Activated T-helper 1 cell treated with anti-CD3 and anti-CD28 coated beads, Interleukin-2, amount 50 U/mL, for 16 hours (primary cell): ENCODE measurements at places on chromosomes 3 and 15.

DNA sequence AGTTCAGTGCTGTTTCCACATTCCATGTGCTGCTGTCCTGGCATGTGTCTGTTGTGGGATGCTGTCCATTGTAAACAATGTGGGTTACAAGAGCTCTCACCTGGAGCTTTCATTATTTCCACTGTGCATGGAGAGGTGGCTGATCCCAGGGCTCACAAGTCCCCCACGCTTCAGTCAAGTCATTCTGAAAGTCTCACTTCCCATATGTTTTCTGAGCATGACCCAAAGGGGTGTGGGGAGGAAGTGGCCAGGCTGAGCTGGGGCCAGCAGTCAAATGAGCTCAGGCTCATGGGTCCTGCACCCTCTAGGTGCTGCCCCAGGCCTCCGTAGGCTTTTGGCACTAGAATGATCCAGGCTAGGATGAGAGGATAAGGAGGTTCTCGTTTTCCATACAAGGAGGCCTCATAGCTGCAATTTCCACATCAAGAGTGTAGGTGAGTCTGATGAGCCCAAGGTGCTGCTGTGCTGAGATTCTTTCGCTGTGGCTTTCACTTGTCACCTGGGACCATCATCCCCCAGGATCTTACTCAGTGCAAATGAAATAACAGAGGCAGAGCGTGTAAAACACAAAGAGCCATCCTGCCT is 22.0 kb downstream of the STARD5 start:
- no peak for DNase-seq

GRCh38 chr3:48038971-48039481 is 22.8 kb upstream of the MAP4 start:
- no peak for DNase-seq

DNA sequence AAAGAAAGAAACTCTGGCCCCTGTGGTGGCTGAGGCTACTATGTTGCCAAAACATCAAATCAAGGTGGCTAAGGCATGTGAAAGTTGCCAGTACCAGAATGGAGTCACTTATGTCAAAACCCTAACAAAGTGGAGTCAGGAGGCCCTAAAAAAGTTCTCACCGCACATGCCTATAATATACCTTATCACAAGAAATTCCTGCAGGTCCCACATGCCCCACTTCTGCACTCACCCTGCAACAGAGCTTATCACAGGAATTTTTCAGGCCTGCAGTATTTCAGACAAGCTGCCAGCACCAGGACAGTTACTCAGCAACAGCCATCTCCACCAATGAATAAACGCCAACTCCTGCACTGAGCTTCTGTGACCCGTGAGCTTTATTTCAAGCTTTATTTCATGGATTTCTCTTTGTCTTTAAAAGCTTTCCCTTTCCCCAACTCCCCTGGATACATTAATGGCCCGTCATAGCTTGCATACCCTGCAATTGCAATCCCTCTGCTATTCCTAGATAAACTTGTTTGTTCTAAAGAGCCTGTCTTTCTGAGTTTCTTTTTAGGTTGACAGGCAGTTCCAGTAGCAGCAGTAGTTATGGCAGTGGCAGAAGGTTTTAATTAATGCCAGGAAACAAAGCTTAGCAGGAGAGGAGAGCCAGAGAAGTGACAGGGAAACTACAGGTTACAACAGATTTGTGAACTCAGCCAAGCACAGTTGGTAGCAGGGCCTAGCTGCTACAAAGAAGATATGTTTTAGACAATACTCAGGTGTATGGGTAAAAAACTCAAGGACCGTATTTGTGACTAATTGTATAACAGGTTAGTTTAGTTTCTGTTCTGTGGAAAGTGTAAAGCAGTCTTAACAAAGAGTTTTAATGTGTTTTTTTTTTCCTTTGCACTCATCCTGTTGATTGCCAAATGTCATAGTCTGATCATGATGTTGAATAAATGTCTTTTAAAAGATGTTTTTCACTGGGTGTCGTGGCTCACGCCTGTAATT is 15.9 kb upstream of the TMEM42 start:
- no peak for DNase-seq

DNA sequence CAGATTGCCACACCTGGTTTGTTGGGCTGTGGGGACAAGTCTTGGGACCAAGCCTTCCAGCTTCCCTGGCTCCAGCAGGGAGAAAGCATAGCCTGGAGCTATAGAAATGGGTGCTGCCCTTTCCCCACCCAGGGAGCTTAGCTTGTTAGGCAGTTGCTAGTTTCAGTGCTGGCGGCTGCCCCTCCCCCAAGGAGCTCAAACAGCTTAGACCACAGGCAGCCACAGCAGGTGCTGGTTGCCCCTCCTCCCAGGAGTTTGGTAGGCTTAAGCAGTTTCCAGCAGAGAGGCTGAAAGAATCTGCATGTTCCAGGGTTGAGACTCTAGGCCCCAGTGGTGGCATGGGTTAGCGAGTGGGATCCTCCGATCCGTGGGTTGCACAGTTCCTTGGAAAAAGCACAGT is 889.7 kb downstream of the IGSF11 start:
- no peak for DNase-seq

DNA sequence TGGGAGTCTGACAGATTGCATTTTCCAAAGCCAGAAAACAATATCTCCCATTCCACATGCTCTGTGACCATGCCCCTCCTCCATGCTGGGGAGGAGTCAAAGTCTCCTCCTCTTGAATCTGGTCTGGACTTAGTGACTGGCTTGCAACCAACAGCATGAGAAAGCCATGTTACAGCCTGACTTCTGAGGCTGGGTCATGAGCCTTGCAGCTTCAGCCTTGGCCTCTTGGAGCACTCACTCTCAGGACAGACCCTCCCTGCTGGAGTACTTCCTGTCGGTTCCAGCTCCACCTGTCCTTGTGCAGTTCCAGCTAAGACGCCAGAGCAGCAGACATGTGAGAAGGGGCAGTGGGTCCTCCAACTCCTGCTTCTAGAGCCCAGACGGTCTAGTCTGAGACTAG is 49.7 kb upstream of the RBSN start:
- no peak for DNase-seq

- DNase-seq = no peak
Observed at GRCh38 chr3:171790898-171791691, 19.2 kb downstream of the PLD1 start.

- DNase-seq = no peak
Observed at GRCh38 chr3:23726811-23727548, 78.8 kb upstream of the UBE2E1 start.

DNA sequence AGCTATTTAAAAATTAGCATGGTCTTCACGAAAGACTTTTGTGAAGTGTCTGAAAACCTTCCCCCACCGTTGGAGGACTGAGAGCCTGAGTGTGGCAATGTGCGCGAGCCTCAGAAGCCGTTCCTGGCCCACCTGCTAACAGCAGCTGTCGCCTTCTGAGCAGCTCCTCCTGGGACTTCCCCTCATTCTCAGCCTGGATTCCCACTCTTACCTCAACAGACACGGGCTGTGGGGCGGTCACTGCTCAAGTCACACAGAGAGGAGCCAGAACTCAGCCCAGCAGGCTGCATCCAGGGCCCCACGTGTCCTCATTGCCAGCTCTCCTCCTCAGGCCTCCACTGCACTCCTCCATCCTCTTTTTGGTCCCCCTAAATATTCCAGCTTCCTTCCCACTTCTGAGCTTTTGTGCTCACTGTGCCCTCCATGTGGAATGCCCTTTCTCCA is 7.8 kb downstream of the DNASE1L3 start:
- no peak for DNase-seq

- DNase-seq = no peak
Observed at GRCh38 chr15:62472616-62473299, 307.7 kb upstream of the C2CD4B start.

- no peak for DNase-seq
Observed at GRCh38 chr3:13687517-13687943, 138.6 kb downstream of the FBLN2 start.

DNA sequence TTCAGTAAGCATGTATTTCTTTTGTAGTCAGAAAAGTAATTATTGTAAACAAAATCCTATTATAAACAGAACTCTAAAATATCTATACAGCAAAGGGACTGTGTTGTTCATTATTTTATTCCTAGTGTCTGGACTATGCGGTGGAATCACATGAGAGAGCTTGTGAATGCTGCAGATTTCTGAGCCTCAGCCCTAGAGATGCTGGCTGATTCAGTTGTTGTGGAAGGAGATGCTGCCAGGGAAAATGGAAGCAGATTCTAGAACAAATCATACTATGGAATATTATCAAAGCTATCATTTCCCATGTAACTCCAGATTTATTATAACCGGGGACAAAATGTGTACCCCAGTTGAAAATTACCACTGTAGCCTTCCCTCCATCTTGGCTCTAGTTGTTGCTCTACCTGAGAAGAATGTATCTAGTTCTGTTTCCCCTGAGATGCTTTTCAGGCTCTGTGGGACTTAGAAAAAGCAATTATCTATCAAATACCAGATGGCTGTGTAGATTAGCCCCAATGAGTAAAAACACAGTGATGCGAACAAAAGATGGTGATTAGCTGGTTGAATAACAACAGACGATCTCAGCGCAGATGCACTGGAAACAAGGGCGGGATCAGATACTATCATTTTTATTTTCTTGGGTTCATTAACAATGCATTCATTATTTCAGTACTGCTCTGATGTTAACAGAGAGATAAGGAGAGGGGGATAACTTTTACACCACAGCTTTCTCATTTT is 131.3 kb downstream of the TMEM108 start:
- DNase-seq = no peak

DNA sequence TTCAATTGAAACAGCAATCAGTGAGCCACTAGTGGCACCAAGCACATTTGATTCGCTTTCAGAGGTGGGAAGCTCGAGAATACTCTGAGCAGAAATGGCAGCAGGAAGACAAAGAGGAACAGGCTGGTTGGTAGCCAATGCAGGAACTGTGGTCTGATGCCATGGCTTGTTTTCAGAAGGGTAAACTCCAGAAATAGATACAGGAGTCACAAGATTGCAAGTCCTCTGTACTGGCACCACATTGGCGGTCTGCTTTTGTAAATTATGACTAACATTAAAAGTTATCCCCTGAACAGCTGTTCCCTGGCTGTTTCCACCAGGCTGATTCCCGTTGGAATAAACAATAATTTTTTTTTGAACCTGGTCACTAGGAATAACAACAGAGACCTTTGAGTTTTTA is 35.5 kb downstream of the USF3 start:
- no peak for DNase-seq

GRCh38 chr3:134654031-134654430 is 3.2 kb upstream of the KY start:
- DNase-seq = no peak

- DNase-seq = no peak
Observed at GRCh38 chr3:105537371-105538080, 170.8 kb downstream of the ALCAM start.

DNA sequence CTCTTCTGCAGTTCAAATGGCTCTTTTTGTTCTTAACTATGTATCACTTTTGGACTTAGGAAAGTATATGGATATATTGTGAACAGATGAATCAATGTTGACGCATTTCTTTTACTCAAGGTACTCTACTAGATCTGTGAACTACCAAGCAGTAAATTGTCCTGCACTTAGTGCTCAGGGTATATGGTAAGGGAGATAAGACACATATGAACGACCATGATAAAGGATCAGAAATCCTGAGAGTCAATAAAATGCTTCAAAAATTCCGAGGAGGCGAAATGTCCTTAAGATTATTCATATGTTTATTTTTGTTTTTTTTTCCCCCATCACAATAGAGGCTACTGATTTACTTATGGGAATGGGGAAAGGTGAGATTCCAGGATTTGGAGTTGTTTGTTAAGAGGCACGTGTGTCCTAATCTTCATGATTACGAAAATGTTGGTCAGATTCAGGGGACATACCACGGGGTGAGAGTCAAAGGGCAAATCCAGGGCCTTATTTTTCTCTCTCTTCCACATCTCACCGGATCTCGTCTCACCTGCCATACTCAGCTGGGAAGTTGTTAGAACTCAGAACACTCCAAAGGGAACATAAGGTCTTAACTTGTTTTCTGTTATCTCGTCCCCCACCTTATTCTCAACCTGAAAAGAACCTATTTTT is 475.1 kb upstream of the TBL1XR1 start:
- no peak for DNase-seq

- no peak for DNase-seq
Observed at GRCh38 chr3:64463981-64464380, 223.8 kb downstream of the ADAMTS9 start.

DNA sequence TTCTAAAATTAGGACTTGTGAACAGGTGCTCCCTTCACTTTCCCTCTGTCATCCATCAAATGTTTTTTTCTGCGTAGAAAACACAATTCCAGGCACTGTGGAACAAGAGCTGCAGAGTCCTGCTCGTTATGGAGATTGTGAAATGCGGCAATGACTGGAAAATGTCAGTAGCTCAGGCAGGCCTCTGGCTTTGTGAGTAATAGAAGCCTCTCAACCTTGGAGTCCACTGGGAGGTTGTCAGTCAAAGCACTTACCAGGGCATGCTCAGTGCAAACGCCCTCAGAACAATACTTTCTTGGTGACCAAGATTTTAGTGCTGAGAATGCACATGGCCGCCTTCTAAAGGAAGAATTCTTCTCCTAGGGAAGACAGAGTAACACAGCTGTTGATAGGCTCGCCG is 26.7 kb upstream of the MED12L start:
- no peak for DNase-seq

GRCh38 chr15:26222781-26223180 is 359.7 kb upstream of the ATP10A start:
- no peak for DNase-seq

DNA sequence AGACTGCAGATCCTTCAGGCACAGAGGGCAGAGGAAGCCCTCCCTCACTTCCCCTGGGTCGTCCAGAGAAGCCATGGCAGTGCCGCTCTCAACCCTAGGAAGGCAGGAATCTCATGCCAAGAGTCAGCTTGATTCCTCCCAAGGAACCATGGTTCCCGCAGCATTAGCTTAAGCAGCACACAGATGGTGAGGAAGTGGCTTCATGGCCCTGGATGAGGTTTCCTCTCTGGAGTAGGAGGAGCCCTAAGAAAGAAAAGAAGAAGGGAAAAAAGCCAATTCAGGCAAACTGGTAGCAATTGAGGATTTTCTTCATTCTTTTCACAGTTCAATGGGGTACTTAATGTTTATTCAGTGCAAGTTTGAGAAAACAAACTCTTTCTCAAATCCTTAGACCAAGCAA is 2.9 kb downstream of the RBSN start:
- DNase-seq = no peak

DNA sequence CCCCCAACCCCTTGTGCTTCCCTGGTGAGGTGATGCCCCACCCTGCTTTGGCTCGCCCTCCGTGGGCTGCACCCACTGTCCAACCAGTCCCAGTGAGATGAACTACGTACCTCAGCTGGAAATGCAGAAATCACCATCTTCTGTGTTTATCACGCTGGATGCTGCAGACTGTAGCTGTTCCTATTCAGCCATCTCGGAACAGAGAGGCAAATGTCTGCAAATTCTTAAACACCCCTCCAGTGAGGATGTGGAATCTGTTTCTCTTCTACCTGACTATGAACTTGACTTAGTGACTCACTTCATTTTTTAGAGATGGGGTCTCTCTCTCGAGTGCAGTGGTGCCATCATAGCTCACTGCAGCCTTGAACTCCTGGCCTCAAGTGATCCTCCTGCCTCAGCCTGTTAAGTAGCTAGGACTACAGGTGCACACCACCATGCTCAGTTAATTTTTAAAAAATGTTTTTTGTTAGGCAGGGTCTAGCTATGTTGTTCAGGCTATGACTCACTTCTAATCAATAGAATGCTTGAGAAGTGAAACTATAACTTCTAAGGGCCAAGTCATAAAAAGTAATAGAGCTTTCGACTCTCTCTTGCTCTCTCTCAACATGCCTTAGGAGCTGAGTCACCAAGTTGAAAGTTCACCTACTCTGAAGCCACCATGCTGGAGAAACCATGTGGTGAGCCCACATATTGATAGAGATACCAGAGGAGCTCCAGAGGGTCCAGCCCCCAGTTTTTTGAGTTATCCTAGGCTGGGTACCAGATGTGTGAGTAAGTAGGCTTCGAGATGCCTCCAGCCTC is 11.5 kb upstream of the PARP14 start:
- DNase-seq = no peak

GRCh38 chr3:153291059-153291685 is 129.1 kb downstream of the RAP2B start:
- DNase-seq = no peak
